Smooth muscle cell of trachea (primary cell): ENCODE measurements at places on chromosomes 3 and 15. TPM values are rescaled to one million over a fixed set of nuclear protein-coding genes. Genes with fewer than 3 reads are reported as not detected.

The GP5 gene
- 0.17 TPM in 1 of 2 replicates, not detected in the other for total RNA-seq

The CTXN2 gene
- not detected in 2 replicates for total RNA-seq

The BCL2A1 gene
- 6.5 and 11.4 TPM in 2 replicates for total RNA-seq

The TRA2B gene
- total RNA-seq, result 101 and 258 TPM in 2 replicates

The SLC4A7 gene
- total RNA-seq, result 269 and 368 TPM in 2 replicates

The HTR3C gene
- not detected in 2 replicates for total RNA-seq

The EPHA3 gene
- total RNA-seq, result 1.5 and 3.3 TPM in 2 replicates

The WDR93 gene
- total RNA-seq, result not detected in 2 replicates

The P3H2 gene
- total RNA-seq, result 13.9 and 14.1 TPM in 2 replicates

The GP9 gene
- total RNA-seq, result not detected in 2 replicates

The SYNPR gene
- total RNA-seq, result not detected in 2 replicates

The SLC6A11 gene
- total RNA-seq, result not detected in 2 replicates

The ABI3BP gene
- 12.9 and 21.2 TPM in 2 replicates for total RNA-seq

The GABRR3 gene
- total RNA-seq, result not detected in 2 replicates

The SPATA12 gene
- under 0.01 and 0.15 TPM in 2 replicates for total RNA-seq

The LRRC2 gene
- under 0.01 and 0.99 TPM in 2 replicates for total RNA-seq

The TMCO5A gene
- total RNA-seq, result not detected in 2 replicates

The NAALADL2 gene
- 19.2 and 19.7 TPM in 2 replicates for total RNA-seq

The MYL3 gene
- not detected in 2 replicates for total RNA-seq

The AHSG gene
- total RNA-seq, result not detected in 2 replicates

The ADCY5 gene
- 0.44 and 0.66 TPM in 2 replicates for total RNA-seq

The SLC15A2 gene
- total RNA-seq, result under 0.01 and 0.50 TPM in 2 replicates

The CLEC3B gene
- total RNA-seq, result 12.1 and 32.3 TPM in 2 replicates

The RUVBL1 gene
- 44.5 and 71.9 TPM in 2 replicates for total RNA-seq

The CD80 gene
- total RNA-seq, result 0.33 TPM in 1 of 2 replicates, not detected in the other

The ACKR2 gene
- total RNA-seq, result 0.15 and 0.17 TPM in 2 replicates

The SAXO2 gene
- total RNA-seq, result 0.44 and 0.50 TPM in 2 replicates

The IL17RB gene
- total RNA-seq, result under 0.01 and 0.17 TPM in 2 replicates

The OR5H15 gene
- not detected in 2 replicates for total RNA-seq

The GOLGA6A gene
- not detected in 2 replicates for total RNA-seq

The TMEM40 gene
- 0.15 TPM in 1 of 2 replicates, not detected in the other for total RNA-seq

The JMJD7 gene
- total RNA-seq, result 5.0 and 5.8 TPM in 2 replicates

The ACOX2 gene
- total RNA-seq, result 26.5 and 27.1 TPM in 2 replicates

The MITF gene
- total RNA-seq, result 13.4 and 30.1 TPM in 2 replicates

The ISL2 gene
- total RNA-seq, result 0.58 and 3.6 TPM in 2 replicates

The SMCO1 gene
- total RNA-seq, result not detected in 2 replicates

The CPN2 gene
- not detected in 2 replicates for total RNA-seq

The ACTRT3 gene
- total RNA-seq, result 4.8 and 5.4 TPM in 2 replicates

The ALDH1A3 gene
- total RNA-seq, result 53.5 and 71.5 TPM in 2 replicates
